Stimulated activated CD4-positive, alpha-beta T cell treated with anti-CD3 and anti-CD28 coated beads, TNF-alpha, amount 100 ng/mL, for 1 hour (primary cell): ENCODE measurements at places on chromosomes 7 and 10.
A peak's percentile ranks its signal among the peaks of the same experiment; 100 is the strongest.

DNA sequence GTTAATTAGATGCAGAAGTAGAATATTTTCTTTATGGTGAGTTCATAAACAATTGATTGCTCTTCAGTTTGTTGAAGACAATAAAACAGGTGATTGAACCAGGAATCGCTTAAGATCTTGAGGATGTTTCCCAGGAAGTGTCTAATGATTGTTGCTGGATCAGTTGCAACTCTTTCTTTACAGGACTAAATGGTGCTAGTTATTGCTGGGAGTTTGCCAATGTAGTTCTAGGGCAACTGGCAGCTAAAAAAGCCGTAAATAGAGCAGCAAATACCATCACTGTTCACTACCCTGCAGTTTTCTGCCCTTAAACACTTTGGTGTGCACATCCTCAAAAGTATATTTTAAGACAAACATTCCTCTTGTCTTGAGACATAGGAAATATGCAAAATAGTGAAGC is 119.2 kb upstream of the ANK3 start:
- no peak for DNase-seq

GRCh38 chr7:18499407-18500177 is 4.0 kb downstream of the HDAC9 start:
- no peak for DNase-seq

- no peak for DNase-seq
Observed at GRCh38 chr10:15141136-15142054, 27.1 kb downstream of the NMT2 start.

GRCh38 chr10:66564287-66564686 is 361.5 kb upstream of the LRRTM3 start:
- no peak for DNase-seq

GRCh38 chr7:12929476-12930140 is 242.2 kb downstream of the ARL4A start:
- no peak for DNase-seq

- no peak for DNase-seq
Observed at GRCh38 chr7:143375298-143376034, 5.7 kb upstream of the ZYX start.

DNA sequence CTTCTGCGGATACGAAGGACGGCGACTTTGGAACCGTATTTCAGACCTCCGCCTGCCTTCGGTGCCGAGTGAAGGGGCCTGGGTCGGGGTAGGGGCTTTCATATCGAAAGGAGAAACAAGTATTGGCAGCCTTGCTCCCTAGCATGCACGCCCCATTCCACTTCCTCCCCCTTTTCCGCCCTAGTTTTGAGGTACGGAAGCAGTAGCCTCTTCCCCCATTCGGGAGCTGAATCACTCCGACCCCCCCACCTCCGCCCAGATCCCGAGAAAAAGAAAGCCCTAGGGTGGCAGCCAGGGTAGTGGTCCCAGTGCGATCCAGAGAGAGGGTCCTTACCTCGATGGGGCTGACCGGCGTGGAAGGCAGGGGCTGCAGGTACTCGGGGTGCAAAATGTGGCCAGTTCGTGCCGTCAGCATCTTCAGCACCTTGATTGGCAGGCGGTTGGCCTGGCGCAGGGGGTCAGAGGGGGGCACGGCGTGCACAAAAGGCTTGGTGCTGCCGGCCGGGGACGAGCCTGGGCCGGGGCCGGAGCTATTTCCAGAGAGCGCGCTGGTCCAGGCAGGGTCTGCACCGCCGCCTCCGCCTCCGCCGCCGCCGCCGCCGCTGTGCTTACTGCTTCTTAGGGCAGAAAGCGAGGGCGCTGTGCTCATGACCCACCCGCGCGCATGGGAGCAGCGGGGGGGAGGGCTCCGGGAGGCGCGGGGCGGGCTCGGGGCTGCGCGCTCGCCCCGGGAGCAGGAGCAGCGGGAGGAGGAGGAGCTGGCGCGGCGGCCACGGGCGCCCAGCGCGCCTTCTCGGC is 594 bp downstream of the ZNF503 start:
- no peak for DNase-seq

DNA sequence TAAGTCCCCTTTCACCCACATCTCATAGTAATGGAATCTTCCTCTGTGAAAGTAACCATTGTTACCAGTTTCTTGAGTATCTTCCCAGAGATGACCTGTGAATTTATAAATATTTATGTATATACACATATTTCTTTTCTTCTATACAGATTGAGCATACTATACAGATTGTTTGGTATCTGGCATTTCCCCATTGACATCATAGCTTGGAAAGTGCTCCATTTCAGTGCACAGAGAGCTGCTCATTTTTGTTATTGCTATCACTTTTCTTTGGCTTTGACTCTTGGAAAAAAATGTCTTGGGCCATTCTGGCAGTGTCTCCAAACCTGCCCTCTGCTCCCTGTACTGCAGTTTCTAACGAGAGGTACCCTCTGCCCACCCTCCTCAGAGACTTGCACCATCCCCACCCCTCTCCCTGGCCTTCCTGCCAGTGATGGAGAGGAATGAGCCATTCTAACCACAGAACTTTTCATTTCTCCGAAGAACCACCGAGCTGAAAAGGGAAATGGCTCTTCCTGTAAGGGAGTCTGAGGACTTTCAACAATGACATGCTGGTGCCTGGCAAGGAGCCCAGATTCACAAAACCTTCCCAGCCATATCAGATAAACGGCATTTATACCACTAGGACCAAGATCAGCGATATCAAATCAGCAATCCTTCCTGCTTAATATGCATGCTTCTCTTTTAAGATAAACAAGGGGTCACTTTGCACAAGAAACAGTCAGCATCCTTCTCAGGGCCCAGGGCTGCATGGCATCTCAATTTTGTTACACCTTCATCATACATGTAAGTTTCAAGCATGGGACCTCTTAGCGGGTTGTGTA is 19.7 kb upstream of the CCSER2 start:
- no peak for DNase-seq

DNA sequence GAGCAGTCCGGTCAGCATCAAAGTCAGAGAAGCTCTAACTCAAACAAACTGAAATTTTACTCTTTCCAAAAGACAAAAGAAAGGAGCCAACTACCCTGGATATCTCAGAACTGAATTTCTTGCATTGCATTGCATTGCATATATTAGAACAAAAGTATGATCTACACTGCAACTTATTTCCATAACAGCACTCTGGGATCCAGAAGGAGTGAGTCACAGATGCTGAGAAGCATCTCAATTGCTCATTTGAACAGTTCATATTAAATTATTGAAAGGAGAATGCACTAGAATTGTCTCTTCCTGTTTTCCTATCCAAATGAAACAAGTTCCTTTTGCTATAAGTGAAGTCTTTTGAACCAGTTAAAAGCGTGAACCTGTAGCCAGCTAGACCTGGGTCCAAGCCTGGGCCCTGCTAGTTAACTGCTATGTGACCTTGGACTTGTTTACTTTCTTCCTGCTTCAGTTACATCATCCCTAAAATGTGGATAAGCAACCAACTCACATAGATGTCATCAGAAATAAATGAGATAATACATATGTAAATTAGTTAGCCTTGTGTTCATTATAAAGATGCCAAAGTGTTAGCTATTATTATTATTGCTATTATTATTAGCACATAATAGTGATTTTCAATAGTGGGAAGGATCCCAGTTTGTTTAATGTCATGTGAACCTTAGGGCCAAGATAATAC is 184.1 kb downstream of the CREB5 start:
- no peak for DNase-seq

GRCh38 chr10:4137299-4137698 is 352.3 kb upstream of the KLF6 start:
- DNase-seq: no peak

GRCh38 chr7:129258649-129259389 is 34.0 kb downstream of the AHCYL2 start:
- no peak for DNase-seq

DNA sequence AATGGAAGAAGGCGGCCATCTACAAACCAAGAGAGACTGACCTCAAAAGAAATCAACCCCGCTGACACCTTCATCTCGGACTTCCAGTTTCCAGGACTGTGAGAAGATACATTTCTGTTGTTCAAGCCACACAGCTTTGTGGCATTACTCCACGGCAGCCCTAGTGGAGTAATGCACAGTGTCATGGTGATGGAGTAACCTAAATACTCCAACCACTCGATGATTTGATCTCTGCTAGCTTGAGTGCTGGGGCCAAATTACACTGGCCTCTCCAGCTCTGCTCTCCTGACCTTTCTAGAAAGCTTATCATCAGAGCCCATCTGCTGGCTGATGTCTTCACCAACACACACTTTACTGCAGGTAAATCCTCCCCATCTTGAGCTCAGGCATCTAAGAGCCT is 52.2 kb downstream of the GALNT17 start:
- no peak for DNase-seq

GRCh38 chr7:137572056-137572784 is 228.7 kb upstream of the PTN start:
- DNase-seq: no peak

GRCh38 chr10:963186-963585 is 25.0 kb upstream of the GTPBP4 start:
- no peak for DNase-seq

- DNase-seq: no peak
Observed at GRCh38 chr10:3908183-3908582, 123.2 kb upstream of the KLF6 start.

DNA sequence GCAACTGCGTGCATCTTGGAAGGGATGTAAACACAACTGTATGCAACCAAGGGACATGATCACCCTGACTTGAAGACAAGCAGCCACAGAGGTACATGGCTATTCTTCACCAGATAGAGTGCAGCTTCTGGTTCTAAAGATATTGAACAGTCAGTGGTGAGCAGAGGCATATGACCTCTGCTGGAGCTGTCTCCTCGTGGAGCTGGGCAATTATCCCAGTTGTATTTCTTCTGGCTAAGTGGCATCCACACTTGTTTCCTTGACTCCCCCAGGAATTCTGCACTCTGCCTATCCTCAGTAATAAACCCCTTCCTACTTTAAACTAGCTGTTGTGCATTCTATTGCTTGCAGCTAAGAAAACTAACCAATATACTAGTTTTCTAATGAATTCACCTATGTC is 216.8 kb downstream of the THSD7A start:
- DNase-seq: no peak

- no peak for DNase-seq
Observed at GRCh38 chr10:3054851-3055199, 12.5 kb upstream of the PFKP start.

GRCh38 chr10:88415533-88416130 is 167.5 kb downstream of the RNLS start:
- no peak for DNase-seq

- no peak for DNase-seq
Observed at GRCh38 chr7:106258789-106259188, 26.0 kb downstream of the NAMPT start.

DNA sequence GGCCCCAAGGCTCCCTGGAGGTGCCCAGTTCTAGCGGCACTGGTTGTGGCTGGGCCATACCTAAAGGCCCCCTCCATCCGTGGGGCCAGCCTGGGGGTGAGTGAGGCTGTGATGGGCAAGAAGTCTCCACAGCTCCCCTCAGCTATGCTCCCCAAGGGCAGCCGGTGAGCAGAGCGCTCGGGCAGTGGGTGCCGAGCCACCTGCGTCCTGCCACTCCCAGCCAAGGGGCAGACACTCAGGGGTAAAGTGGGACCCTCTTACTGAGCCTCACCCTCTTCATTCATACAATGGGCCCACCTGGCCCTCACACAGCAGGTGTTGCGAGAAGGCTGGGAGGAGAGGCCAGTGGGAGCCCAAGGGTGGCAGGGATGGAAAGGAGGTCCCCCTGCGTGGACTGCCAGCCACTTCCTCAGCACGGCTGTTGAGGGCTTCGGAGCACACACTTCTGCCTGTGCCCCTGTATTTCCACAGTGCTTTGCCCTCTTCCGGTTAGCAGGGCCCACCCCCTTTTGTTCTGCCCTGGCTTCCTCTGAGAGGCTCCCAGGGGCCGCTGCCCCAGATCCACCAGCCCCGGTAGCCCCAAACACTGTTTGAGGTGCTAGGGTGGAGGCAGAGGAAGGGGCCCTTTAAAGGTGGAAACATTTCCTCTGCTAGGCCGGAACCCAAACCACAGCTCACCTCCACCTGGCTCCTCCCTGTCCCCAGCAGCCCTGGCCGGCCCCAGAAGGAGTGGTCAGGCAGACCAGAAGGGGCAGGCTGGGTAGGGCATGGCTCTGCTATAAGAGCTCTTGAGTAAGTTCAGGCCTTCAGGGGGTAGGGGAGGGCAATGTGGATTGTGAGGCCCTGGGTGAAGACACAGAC is 16.4 kb upstream of the C10orf105 start:
- DNase-seq: peak; percentile 43

- DNase-seq: no peak
Observed at GRCh38 chr10:105070952-105071351, 429.9 kb downstream of the SORCS3 start.

GRCh38 chr7:45718464-45719330 is 144.5 kb downstream of the ADCY1 start:
- DNase-seq: no peak

GRCh38 chr10:87585565-87586514 is 73.8 kb upstream of the PAPSS2 start:
- DNase-seq: no peak

DNA sequence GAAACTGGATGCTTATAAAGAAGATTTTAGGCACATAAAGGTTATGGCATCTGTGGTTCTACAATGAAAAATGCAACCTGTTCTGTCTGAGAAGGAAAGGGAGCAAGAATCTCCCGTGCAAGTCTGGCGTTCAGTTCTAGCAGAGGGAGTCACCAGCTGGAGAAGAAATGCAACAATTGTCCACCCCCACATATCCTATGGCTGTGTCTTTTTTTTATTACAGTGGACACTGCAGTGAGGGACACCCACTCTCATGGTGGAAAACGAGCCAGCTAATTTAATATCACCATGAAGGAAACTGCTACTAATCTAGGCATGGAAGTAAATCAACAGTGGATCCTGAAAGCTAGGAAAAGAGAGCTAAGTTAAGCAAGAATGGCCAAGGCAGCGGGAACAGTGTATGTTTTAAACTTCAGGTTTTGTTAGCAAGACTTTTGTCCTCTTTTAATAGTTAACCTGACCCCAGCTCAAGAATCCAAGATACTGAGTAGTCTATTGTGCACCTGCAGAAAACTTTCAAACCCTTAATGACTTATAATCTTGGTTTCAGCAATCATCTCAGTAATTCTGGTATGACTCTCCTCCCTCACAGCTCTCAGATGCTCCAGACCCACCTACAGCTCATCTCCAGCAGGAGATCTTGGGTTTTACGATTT is 149.3 kb downstream of the FGFR2 start:
- no peak for DNase-seq

- DNase-seq: no peak
Observed at GRCh38 chr10:130787243-130787642, 524.3 kb downstream of the TCERG1L start.

DNA sequence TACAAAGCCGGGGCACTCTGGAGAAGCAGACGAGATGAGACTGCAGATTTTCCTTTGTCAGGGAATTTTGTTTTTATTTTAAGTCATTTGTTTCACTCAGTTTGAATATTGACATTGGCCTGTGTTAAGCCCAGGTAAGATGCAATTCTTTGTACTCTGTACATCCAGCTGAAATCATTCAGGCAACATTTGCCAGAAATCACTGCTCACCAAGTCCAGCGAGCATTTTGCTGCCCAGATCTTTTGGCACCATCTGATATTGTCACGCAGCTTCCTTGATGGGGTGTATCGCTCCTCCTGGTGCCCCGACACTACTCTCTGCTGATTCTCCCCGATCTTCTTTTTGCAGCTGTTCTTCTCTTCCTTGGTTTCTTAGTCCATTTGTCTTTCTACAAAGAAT is 261.7 kb downstream of the GALNT17 start:
- no peak for DNase-seq
